Left cardiac atrium (tissue), 4 donors: ENCODE measurements at places on chromosomes 16 and 17. TPM values are rescaled to one million over a fixed set of nuclear protein-coding genes. Genes with fewer than 3 reads are reported as not detected.

DNA sequence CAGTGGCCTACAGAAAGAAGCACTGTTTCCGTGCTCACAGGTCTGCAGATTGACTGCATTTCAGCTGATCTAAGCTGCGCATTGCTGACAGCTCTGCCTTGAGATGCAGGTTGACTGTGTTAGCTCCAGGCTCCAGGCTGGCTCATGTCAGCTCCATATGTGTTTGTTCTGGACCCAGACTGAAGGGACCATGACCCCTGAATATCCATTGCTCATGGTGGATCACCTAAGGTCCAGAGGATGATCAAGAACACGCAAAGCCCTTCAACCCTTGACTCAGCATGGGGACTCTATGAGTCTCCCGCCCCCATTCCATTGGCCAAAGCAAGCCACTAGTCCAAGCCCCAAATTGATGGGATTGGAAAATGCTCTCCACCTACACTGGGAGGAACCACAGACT is 239.3 kb upstream of the C16orf82 start:
- DNase-seq, result no peak

- DNase-seq, result no peak
Observed at GRCh38 chr16:4529085-4530060, 9.2 kb downstream of the CDIP1 start.

DNA sequence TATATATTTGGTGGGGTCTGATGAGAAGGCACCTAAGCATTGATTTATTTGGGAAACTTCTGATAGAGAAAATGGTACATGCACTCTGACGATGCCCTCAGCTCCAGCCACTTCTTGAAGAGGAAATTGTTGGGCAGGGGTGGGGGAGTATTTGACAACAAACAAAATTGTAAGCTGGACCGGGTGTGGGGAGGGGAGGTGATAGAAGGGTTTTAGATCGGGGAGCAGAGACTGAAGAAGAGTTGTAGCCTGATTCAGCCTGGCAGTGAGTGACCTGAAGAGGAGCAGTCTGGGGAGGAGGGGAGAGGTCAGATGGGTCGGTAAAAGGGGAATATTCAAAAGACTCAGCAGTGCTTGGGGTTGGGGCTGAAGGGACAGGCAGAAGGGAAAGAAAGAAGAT is 2284.7 kb downstream of the TP53TG3F start:
- no peak for DNase-seq

- peak; percentile 58 for DNase-seq
Observed at GRCh38 chr16:4882633-4883285, 35.5 kb downstream of the UBN1 start.

DNA sequence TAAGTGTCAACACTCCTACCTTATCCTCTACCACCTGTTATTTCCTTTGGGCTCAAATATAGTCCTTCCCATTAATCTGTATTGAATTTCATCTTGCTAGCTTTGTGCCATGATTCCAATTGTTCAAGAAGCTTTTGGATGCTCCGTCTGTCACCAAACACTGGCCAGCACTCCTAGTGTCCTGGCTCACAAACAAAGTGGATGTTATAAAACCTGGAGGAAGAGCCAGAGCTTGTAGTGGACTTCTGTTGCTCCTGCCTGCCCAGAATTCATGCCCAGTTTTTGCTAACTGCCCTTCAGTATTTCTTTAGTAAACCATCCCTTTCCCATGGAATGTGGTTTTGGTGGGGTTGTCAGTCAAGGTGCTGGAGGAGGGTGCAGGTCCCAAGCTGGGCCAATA is 77.2 kb upstream of the HS3ST2 start:
- no peak for DNase-seq

DNA sequence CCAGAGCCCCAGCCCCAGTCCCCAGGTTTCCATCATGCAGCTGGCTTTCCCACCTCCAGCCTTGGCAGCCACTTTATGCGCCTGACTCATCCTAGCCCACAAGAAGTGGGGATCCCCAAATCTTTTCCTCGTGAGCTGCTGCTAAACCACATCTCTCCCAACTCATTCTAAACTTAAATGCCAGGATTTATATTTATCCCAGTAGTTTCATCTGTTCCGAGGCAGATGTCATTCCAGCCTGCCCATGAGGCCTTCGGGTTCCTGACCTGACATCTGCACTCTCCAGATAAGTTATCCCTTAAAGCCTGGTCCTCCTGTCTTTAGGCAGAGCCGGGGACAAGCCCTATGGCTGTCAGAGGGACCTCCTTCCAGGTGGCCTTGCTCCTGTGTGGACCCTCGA is 16.6 kb downstream of the PLXDC1 start:
- DNase-seq, result no peak

GRCh38 chr17:48645639-48646182 is 19.6 kb upstream of the HOXB9 start:
- no peak for DNase-seq

DNA sequence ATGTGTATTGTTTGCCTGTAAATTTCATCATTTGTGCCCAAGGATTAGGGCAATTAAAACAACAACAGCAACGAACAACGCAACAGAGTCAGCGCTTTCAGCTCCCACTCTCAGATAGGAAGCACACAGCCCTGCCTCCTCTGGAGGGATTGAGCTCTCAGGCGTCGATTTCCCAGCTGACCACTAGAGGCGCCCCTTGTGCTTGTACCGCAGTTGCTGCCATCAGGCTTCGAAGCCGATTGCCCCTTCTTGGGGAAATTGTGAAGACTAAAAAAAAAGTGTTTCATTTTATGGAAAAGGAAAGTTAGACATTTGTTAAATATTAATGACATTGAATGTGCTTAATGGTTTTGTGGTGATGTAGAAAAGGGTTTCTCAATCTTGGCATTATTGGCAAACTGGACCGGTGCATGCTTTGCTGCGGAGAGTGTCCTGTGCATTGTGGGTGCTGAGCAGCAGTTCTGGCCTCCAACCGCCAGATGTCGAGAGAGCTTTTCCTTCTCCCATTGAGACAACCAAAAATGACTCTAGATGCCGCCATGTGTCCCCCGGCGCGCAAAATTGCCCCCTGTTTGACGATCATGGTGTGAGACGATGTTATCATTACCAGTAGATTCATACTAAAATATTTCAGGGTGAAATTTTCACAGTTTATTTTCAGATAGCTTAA is 650.4 kb upstream of the RBFOX1 start:
- peak; percentile 18 for DNase-seq

GRCh38 chr16:84660973-84661372 is 12.7 kb downstream of the KLHL36 start:
- no peak for DNase-seq

- peak; percentile 59 for DNase-seq
Observed at GRCh38 chr17:31581491-31581890, 190.0 kb downstream of the RAB11FIP4 start.

- no peak for DNase-seq
Observed at GRCh38 chr16:2091547-2092255, 43.9 kb downstream of the TSC2 start.

GRCh38 chr16:54846766-54847165 is 83.9 kb upstream of the IRX5 start:
- DNase-seq, result no peak

CAPNS2 gene
- 0.24 TPM for total RNA-seq

CLEC10A gene
- 13.4 TPM for total RNA-seq

KRTAP2-1 gene
- total RNA-seq, result not detected

P2RX5 gene
- 13.5 TPM for total RNA-seq
